ENCODE measurements at places on chromosomes 1 and 21.

DNA sequence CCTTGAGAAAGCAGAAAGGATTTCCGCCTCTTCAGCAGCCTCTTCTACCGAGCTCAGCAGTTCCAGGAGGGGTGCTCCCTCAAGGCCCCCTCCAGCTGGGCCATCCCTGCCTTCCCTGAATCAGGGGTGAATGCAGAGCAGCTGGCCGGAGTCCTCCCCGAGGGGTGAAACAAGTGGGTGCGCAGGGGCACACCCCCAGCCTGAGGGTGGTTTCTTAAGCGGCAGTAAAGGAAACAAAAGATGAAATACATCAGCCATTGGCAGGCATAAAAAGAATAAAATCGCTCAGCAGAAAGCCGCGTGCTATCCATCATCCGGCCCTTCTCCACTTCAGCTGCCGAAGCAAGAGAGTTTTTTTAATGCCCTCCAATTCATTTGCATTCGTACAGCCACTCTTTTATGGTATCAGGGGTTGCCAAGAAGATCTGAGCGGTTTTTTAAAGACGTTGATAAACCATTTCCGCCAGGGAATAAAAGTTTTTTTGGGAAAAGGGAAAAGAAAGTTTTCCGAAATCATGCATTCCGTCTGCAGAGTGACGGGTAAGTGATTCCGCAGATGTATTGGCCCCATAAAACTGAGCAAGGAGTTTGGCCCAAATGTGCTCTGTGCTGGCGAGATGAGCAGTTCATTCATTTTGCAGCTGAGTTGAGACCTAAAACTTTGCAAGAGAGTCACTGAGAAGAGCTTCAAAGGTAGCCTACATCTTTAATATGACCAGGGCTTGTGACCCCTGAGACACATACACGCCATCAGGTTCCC is 73.7 kb upstream of the ZC3H12A start:
- ATAC-seq = peak; percentile 86

DNA sequence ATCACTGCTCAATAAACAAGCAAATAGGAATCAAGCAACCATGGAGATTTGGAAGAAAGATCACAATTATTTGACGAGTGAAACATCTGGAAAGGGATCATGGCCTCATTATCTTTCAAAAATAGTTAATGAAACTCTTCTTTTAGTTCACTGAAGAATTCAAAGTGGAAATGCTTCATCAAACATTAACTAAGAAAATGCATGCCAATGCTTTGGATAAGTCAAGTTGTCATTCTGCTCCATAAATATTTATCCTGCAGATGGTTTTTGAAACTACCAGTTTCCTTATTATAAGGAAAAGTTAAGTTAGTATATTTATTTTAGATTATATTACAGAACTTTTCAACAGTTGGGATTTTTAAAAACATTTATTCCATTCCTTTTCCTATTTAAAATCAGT is 206.5 kb upstream of the ADGRL2 start:
- no peak for ATAC-seq

DNA sequence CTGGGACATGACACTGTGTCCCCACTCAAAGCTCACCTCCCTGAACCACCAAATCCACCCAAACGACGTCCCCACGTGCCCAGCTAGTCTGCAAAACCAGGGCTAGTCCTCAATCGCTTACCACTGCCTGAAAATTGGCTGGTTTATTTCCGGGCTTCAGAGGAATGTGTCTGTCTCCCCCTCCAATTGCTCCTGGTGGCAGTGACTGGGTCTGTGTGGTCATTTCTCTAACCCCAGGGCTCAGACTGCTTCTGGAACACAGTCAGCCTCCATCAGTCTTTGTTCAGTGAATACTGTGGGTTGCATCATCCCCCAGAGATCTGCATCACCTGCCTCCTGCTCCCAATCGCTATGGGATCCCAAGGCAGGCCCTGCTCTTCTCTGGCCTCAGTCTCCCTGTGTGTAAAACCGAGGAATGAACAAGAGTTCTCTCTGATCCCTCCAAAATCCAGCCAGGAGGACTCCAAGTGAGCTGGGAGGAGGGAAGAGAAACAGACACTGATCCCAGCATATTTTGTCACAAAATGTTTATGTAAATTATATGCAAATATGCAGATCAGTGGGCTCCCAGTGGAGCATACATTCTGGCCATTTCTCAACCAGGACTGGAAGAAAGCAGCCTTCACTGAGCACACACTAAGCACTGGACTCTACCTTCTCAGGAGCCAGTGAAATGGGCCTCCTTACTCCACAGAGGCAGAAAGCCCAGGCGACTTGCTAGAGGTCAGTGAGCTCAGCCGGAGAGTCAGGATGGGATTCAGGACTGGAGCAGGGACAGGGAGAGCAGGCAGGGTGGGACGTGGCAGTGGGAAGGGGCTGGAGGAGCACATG is 20.9 kb downstream of the SDC3 start:
- peak; percentile 58 for ATAC-seq

GRCh38 chr1:118214866-118215265 is 29.8 kb upstream of the SPAG17 start:
- no peak for ATAC-seq

GRCh38 chr1:52032124-52032784 is 1.4 kb downstream of the KTI12 start:
- ATAC-seq = no peak

DNA sequence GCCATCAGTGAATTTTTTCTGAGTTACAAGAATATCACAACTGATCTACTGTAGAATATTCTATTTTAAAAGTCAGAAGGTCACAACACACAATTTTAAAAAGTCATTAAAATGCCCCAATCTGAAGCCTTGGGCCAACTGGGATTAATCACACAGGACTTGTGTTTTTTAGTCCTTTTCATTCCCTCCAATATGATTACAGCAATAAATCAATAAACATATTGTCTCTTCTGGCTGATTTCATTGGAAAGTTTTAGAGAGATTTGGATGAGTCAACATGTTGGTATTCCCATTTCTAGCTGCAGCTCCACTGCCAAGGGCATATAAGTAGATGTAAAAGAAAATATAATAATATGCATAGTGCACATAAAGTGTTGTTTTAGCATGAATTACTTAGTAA is 85.8 kb downstream of the NIBAN1 start:
- ATAC-seq = no peak

- ATAC-seq = no peak
Measured at GRCh38 chr21:45504516-45505415, 37.5 kb downstream of the SLC19A1 start.

DNA sequence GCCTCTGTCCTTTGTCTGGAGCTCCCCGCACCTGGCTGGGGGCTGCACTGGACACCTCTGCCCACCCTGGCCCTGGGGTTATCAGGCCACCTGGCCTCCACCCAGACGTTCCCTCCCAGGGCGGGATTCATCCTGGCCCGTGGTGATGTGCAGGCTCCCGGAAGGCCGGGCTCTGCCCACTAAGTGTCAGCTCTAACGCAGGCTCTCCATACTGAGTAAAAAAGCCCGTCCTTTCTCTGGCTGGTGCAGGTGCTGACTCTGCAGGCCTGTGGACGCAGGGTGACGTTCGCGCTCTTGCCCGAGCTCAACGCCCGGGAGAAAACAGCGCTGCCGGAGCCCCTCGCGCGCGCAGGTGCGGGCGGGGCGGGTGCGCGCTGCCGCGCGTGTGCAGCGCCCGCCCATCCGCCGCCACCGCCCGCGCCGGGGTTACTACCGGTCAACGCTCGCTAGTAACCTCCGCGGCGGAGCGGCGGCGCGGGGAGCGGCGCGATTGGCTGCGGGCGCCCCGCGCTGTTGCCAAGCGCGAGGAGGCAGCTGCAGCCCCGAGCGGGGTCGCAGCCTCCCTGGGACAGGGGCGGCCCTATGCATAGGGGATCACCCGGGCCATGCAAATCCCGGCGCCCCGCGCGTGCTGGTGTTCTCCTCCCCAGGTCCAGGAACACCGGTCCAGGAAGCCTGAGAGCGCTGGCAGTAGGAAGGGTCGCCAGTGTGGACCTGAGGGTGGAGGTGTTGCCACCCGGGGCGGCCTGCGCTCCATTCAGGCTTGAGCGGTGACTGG is 15.7 kb downstream of the ABCG1 start:
- ATAC-seq = peak; percentile 76

GRCh38 chr1:84571150-84571535 is 3.1 kb downstream of the CTBS start:
- no peak for ATAC-seq

DNA sequence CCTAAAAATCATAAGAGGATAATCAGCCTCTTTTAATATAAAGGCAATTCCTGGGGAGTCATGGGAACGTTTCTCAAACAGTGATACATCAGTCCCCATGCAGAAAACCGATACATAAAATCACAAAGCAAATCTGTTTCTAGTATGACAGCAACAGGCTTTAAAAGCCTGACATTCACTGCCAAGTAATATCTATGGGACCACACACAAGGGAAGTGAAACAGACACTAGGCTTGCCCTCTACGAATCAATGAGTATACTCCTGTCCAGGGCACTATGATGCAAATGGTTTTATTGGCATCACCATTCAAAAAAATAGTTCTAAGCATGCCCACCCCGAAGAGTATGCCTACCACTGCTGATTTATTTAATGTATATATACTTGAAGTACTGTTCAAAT is 54.4 kb downstream of the TIAM1 start:
- no peak for ATAC-seq
